Activated CD4-positive, alpha-beta memory T cell treated with anti-CD3 and anti-CD28 coated beads for 36 hours (primary cell): ENCODE measurements at places on chromosomes 12 and 14. TPM values are rescaled to one million over a fixed set of nuclear protein-coding genes. Genes with fewer than 3 reads are reported as not detected.

DNA sequence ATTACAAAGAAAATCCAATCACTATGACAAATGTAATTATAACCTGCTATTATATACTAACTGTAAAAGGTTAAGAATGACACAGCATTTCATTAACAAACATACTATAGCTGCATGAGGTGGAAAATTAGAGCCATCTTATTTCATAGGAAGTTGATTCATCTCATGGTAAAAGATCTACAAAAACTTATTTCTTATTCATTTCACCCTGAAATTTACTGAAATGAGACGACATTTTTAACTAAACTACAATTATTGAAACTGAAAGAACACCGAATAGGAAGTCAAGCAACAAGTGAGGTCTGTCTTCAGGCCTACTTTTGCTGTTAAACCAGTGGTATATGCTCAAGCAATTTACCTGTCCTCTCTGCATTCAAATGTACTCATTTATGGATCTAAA lies 87.2 kb downstream of the CEP83 start:
- DNase-seq = no peak

DNA sequence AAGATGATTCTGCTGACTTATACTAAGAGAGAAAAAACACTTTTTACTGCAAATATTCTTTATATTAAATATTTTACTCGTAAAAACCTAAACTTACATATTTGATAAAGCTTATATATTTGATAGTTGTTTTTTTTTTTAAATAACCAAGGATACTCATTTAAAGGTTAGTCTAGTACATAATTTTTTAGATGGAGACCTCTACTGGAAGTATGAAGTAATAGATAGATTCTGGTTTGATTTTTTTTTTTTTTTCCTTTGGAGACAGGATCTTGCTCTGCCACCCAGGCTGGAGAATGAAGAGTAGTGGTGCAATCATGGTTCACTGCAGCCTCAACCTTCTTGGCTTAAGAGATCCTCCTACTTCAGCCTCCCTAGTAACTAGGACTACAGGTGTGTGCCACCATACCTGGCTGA lies 16.4 kb downstream of the ARID2 start:
- no peak for DNase-seq

- DNase-seq = peak; percentile 67
These were observed 386.5 kb upstream of the DDHD1 start for GRCh38 chr14:53539489-53540126.

- DNase-seq = no peak
These were observed 241.9 kb downstream of the PPFIA2 start for GRCh38 chr12:81517296-81517695.

The KRT2 gene
- not detected for total RNA-seq

- DNase-seq = no peak
These were observed 127.0 kb downstream of the ADCK1 start for GRCh38 chr14:77926942-77927341.

GRCh38 chr14:74299061-74299545 lies 3.6 kb downstream of the ABCD4 start:
- DNase-seq = peak; percentile 41

- DNase-seq = no peak
These were observed 137.5 kb downstream of the FSCB start for GRCh38 chr14:44369401-44370123.

The MAP1LC3B2 gene
- total RNA-seq = 1.2 TPM

DNA sequence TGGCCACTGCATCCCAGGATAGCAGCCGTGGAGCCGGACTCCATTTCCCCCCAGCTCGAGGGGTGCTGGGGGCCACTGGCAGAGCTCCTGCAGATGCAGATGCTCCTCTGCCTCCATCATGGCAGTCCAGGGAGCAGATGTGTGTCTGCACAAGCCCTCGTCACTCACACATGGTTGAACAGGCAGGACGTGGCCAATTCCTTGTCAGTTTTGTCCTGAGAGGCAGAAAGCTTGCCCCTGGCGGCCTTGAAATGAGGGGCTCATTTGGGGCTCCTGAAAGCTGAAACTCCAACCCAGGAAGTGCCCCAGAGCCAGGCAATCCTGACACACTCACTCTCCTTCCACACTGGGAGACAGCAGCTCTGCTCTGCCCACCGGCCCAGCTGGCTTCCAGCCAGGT lies 100.9 kb upstream of the C14orf180 start:
- no peak for DNase-seq

GRCh38 chr12:69179786-69180185 lies 59.6 kb upstream of the CPSF6 start:
- DNase-seq = no peak

GRCh38 chr12:68896881-68897540 lies 36.0 kb downstream of the CPM start:
- DNase-seq = no peak

DNA sequence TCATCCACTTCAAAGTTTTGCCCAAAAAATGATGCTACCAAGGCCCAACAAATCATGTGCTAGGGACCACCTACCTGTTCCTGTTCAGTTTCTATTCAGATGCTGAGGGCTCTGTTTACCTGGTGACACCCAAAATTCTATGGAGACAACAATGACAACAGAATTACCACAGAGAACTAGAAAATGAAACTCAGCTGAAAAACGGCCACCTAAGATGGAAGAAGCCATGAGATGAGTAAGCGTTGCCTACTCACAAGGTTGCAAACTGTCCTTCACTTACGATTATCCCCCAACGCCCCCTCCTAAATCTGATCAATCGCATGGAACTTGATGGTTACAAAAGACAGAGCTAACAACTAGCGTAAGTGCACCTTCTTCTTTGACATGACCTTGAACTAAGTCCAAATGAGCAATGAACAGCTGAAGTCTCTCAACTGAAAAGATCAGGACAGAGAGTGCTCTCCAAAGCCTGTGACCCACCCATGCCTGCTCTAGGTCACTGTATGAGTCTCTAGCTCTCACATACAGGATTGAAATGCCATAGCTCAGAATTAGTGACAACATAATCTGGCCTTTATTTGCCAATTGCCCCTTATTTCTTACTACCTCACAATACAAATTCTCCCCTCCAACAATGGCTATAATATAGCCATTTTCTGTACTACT lies at the start of gene RNASE11:
RNASE11 (minus strand) TSS at position 513 of the 666 bp plus-strand sequence.
- no peak for DNase-seq

The DDX23 gene
- 121 TPM for total RNA-seq

GRCh38 chr12:88113871-88114270 lies 28.0 kb downstream of the CEP290 start:
- no peak for DNase-seq

DNA sequence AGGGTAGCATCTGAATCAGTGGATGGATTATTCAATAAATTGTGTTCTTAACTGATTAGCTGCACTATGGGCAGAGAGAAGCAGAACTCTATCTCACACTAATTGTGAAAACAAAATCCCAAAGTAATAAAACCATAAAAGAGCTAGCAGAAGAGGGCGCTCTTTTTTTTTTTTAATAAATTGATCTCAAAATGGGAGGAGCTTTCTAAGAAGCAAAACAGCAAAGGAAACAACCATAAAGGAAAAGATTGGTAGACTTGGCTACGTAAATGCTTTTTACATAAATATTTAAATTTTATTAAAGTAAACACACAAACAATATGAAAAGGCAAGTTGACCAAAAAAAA lies 1.5 kb upstream of the TM7SF3 start:
- DNase-seq = no peak

DNA sequence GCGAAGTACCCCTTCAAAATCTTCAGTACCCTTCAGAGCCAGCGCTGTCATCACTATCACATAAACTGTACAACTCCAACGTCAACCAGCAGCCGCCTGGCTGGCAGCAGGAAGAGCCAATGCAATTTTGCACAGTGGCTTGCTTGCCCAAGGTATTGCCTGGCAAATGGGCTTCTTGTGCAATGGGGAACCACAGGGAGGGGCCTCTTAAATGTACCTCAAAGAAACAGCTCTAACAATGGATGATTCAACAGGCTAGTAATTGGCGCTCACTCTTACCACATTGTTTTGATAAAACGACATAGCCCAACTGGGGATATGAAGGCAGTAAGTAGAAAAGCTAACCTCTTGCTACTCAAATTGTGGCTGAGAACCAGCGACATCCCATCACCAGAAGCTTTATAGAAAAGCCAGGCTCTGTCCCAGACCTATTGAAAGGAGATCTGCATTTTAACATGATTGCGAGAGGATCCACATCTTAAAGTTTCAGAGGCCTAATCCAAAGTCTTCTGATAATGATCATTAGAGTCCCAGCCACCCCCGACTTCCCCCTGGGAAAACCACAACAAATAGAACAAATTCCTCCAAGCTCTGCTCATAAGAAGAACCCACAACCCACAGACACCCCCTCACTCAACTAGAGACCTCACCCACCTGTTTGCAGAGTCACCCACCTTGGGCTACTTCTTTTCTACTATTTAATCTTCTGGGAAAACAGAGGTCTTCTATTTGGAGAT lies 125.3 kb upstream of the HIF1A start:
- DNase-seq = peak; percentile 72

The REP15 gene
- 0.22 TPM for total RNA-seq

GRCh38 chr12:121558956-121559355 lies 21.9 kb downstream of the KDM2B start:
- no peak for DNase-seq

DNA sequence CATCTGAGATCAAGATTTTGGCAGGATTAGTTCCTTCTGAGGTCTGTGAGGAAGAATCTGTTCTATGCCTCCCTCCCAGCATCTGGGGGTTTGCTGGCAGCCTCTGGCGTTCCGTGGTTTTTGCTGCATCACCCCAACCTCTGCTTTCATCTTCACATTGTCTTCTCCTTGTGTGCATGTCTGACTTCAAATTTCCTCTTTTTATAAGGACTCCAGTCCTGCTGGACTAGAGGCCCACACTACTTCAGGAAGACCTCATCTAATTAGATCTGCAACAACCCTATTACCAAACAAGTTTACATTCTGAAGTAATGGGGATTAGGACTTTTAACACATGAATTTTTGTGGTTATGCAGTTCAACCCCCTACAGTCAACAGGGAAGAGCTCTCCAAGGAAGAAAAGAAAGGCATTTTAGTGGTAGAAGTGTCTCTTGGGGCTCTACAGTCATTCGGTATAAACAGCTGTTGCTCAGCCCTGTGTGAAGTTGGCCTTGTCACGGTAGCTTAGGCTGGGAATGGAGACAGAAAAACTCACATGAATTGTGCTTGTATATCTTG lies 89.7 kb downstream of the CAND1 start:
- DNase-seq = no peak

The NINJ2 gene
- 7.5 TPM for total RNA-seq

DNA sequence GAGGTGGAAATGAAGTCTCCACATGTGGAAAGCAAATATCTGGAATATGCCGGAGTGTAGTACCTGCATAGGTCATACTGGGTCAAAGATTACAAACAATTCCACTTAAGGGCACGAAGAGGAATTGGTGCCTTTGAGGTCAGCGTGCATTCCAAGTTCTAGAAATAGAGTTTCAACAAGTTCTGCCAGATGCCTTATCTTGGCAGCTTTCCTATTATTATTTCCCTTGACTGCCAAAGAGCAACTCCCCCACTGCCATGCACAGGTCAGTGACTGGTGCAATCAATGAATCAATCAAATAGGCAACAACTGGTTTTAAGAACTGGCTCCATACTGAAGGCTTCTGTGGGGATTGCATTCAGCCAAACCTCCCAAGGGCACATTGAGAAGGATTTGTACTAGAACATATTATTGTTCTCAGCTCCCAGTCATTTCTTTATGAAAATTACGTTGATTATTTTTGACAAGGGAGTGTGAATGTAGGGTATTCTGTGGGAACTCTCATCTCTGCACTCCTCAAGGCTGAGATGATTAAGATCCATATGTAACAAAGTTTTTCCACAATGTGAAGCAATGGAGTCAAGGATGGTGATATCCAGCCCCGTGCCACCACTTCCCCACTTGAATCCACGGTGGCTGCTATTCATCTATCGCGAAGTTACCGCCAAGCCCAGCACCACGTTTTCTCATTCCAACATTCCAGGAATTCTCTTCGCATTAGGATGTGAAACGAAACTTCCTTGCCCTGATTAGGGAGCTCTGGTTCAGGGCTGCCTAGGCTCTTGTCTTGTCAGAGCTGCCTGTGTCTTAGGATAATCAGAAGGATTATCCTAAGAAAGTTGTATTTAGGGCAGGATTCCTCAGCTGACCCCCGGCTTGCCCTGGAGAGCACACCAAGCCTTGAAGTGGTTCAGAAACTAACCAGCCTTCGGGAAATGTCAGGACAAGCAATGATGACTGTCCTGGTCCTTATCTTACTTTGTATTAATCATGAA lies 115.1 kb upstream of the PCED1B start:
- no peak for DNase-seq

GRCh38 chr14:61167642-61168041 lies 113.5 kb downstream of the TMEM30B start:
- no peak for DNase-seq

The TDRD9 gene
- 0.19 TPM for total RNA-seq

GRCh38 chr14:100535287-100536120 lies 51.7 kb downstream of the BEGAIN start:
- peak; percentile 3 for DNase-seq

The CCDC175 gene
- total RNA-seq = not detected
